ENCODE measurements at places on chromosomes 11 and 22.

DNA sequence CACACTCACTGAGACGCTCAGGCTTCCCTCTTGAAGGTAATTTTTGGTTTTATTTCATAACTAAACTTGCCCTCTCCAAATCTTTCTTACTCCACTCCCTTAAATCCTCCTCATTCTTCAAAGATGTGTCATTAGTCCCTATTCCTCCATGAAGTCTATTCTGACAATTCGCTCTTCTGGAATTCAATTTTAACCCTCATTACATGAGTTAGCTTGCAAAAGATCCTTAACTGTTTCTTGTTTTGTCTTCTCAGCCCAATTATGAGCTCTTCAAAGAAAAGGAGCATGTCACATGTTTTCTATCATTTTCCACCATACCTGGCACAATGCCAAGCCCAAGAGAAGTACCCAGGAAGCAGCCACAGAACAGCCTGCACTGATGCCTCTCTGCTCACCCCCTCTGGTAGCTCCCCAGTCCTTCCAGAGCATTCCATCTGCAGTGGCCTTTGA lies 13.0 kb downstream of the GALNT18 start:
- DNase-seq, result no peak

GRCh38 chr22:39356464-39356863 lies 6.7 kb downstream of the SYNGR1 start:
- DNase-seq, result peak; percentile 28

GRCh38 chr11:43898574-43898973 lies 17.9 kb downstream of the ALKBH3 start:
- DNase-seq, result no peak

- no peak for DNase-seq
These were observed 535.1 kb upstream of the CHORDC1 start for GRCh38 chr11:90757849-90758494.

- DNase-seq, result no peak
These were observed 35.3 kb downstream of the GNB1L start for GRCh38 chr22:19819208-19819910.
